ENCODE measurements at places on chromosomes 4 and X. TPM values are rescaled to one million over a fixed set of nuclear protein-coding genes. Genes with fewer than 3 reads are reported as not detected.

Gene ARHGAP24
- 3.6 TPM for polyA plus RNA-seq

Gene LRCH2
- polyA plus RNA-seq: 1.2 TPM

DNA sequence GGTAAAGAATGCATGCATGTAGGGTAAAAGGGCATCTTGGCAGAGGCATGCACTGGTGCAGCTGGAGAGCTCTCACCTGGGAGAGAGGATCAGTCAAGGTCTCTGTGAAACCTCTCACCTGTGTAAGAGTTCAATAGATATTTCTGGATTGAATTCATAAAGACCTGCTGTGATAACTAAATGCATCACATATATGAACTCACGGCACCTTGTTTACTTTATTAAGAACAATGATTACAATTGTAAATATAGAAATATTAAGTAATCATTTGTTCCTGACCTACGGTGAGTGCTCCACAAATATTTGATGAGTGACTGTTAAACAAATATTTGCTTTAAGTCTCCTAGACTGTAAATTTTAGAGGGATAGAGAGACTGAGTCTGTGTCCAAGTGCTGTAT is 85.9 kb upstream of the PAQR3 start:
- DNase-seq: no peak

DNA sequence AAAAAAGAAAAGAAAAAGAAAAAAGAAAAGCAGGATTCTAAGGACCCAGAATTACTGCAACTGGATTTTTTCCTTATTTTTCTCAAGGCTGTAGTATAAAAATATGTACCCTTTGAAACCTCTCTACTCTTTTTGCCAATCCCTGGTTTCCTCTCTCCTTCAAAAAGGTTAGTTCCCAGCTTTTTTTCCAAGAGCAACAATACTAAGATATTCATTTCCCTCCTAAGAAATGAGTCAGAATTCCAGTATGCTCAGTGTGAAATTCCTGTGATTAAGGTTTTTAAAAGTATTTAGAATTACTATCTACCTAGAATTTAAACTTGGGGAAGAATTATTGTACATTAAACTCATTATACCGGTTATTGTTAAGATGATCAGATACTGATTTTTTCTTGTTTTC is 22.0 kb downstream of the SMIM14 start:
- DNase-seq: no peak

- no peak for DNase-seq
Observed at GRCh38 chrX:14027511-14028019, 2.1 kb downstream of the GEMIN8 start.

GRCh38 chr4:114807759-114808404 is 209.3 kb downstream of the UGT8 start:
- no peak for DNase-seq

Gene GPR50
- not detected for polyA plus RNA-seq

Gene PCDH18
- 4.7 TPM for polyA plus RNA-seq

DNA sequence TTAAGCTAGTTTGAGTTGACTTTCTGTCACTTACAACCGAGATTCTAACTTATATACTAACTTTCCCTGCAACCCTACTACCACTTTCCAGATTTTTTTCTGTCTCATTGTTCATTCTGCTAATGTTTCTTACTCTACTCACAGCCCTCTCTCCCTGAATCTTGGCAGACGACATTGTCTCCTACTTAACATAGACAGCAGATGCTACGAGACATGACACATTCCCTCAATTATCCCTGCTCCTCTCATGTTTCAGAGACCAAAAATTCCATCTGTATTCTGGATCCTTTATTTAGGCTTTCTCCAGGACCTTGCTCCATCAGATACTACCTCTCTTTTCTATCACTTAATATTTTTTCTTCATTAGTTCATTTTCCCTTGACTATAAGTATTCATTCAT is 379.1 kb upstream of the TEX13C start:
- DNase-seq: no peak

DNA sequence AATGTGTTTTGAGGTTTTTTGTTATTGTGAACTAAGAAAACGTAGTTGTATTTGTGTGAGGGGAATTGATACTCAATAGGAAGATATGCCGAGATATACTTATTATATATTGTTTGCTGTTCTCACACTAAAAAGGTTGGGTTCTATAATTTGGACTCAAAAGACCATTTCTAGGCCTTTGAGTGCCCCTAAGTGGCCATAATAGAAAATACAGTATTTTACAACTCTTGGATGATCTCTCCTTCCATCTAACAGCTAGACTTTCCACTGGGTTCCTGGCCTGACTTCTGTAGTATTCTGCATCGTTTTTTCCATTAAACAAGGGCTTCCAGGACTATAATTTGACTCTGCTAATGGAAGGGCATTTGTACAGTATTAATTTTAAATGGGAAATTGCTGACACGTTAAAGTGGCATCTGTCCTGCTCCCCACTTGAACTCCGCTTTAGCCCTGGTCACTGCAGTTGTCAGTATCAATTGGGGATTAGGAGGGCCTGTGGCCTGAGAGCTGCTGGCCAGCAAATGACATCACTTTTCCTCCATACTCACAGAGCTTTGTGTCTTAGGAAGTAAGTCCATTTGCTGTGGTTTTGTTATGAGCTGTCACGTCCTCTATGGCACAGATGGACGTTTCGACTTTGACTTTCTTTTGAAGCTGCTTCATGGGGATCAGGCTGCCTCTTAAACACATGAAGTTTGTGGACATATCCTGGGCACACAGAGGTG is 176.9 kb downstream of the SLIT2 start:
- DNase-seq: no peak

DNA sequence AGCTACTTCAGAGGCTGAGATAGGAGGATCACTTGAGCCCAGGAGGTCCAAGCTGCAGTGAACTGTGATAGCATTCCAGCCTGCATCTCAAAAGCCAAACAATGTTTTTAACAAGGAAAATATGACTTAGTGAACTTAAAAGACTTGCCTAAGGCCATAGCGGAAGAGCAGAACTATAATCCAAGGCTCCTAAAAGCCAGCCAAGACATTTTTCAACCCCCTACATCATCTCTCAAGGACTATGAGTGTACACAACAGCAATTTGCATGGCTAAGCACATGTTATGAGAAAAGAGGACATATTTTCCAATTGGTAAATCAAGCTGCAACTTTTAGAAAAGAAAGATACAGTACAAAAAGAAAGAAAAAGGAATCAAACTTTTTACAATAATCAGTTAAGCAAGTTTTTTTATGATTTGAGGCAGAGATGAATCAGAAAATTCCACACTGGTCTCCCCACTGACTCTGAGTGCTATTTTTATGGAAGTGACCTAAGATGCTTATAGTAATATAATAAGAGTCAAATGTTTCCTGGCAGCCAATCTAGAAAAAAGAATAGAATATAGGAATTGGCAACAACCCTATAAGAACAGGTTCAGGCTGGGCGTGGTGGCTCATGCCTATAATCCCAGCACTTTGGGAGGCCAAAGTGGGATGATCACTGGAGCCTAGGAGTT is 9.8 kb upstream of the ACOT9 start:
- no peak for DNase-seq

DNA sequence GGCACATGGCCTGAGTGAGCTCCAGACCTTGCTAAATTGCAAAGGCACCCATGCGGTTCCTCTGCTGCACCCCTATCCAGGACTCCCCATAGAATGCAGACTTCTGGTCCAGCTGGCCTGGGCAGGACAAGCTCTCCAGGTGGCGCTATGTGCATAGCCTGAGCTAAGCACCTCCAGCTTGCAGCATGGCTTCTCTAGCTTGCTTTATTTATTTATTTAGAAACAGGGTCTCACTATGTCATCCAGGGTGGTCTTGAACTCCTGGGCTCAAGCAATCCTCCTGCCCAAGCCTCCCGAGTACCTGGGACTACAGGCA is 5.5 kb upstream of the WFS1 start:
- no peak for DNase-seq

DNA sequence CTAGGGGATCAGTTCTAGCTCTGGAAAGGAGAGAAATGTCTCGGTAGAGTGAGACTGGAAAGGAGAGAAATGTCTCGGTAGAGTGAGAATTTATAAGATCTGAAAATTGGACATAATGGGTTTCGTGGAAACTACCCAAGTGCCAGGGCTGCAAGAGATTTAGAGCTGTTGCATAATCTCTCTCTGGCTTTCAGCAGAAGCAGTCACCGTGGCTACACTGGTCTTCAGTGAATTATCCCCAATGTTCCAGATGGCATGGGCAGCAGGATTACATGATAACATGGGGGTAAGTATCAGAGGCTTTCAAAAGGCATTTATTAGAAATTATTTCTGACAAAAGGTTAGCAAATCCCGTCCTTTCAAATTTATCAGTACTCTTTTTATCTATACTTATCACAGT is 435.5 kb downstream of the NKX6-1 start:
- no peak for DNase-seq

DNA sequence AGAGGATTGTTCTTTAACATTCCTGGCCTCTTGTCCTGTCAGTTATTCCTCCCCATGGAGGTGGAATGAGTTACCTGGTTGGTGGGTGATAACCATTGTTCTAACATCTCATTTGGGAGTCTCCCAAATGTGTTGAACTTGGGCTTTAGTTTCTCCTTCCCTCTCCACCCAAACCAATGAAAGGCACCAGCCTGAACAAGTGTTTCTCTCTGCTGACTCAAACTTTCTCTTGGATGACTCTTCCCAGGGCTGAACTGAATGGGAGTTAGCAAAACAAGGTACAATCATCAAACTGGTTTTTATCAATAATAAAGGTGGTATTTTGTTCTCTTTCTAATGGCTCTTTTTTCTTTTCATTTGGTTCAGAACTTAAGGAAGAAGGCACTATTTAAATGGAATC is 2.7 kb downstream of the DYNLT3 start:
- no peak for DNase-seq

DNA sequence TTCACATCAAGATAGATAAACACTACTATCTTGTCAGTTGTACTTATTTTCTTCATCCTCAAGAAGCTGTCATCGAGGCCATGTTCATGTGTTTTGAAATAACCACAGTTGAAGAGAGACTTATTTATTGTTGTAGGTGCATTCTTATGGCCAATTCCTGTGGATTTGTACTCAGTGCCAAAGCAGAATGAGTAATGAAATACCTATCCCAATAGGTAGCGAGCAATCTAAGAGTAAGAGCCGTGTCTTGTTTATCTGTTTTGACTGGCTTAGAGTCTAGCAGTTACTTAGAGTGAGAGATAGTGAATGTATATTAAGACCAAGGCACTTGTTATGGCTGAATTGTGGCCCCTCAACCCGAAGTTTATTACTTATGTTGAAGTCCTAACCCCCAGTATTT is 631.0 kb upstream of the SPANXN1 start:
- no peak for DNase-seq

Gene PAGE2B
- not detected for polyA plus RNA-seq

Gene FAM50A
- polyA plus RNA-seq: 85.1 TPM

- no peak for DNase-seq
Observed at GRCh38 chr4:140189805-140190204, 35.8 kb upstream of the MAML3 start.

DNA sequence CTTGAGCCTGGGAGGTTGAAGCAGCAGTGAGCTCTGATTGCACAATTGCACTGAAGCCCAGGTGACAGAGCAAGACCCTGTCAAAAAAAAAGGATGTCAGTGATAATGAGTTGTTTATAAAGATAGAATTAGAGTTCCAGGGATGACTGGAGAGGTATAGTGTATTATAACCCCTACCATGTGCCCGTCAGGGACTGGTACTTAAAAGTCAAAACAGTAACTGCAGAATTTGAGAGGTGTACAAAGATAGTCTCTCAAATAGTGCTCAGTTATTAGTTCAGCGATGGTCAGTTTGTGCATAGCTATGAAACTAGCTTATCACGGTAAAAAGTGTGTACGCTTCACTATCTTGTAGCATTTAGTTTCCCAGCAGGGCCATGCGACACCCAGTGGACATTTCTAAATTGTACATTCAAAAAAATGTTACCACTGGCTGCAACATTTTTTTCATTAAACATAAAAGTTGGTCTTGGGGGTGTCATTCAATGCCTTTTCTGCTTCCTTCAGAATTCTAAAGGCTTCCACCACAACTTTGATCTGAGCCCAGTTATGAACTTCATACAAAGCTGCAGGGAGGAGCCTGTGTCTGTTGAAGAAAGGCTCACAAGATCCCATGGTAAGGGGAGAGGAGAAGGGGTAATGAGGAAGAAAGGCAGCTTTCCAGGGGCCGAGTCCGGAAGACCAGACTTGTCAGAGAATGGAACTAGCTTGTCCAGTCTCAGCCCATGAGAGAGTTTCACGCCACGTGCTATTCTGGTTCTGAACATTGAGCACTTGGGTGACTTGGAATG is 9.2 kb upstream of the GYG2 start:
- no peak for DNase-seq

Gene RENBP
- polyA plus RNA-seq: 15.0 TPM

- DNase-seq: no peak
Observed at GRCh38 chrX:104522386-104522785, 43.6 kb upstream of the IL1RAPL2 start.

- DNase-seq: peak; percentile 58
Observed at GRCh38 chr4:2722033-2722432, 34.1 kb downstream of the TNIP2 start.

Gene TMSB15A
- 0.93 TPM for polyA plus RNA-seq

GRCh38 chr4:69816236-69816635 is 43.7 kb downstream of the SULT1E1 start:
- DNase-seq: no peak

DNA sequence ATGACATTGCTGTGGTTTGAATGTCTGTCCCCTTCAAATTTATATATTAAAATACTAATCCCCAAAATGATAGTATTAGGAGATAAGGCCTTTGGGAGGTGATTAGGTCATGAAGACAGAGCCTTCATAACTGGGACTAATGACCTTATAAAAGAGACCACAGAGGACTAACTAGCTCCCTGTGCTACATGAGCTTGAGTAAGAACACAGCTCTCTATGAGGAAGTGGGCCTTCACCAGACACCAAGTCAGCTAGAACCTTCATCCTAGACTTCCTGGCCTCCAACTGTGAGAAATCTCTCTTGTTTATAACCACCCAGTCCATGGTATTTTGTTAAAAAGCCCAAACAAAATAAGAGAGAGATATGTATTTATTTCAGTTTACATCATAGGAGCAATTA is 242.2 kb upstream of the CTSO start:
- DNase-seq: no peak

GRCh38 chrX:79081895-79082512 is 62.5 kb upstream of the GPR174 start:
- DNase-seq: no peak

GRCh38 chr4:56654238-56654632 is 26.9 kb downstream of the HOPX start:
- no peak for DNase-seq

DNA sequence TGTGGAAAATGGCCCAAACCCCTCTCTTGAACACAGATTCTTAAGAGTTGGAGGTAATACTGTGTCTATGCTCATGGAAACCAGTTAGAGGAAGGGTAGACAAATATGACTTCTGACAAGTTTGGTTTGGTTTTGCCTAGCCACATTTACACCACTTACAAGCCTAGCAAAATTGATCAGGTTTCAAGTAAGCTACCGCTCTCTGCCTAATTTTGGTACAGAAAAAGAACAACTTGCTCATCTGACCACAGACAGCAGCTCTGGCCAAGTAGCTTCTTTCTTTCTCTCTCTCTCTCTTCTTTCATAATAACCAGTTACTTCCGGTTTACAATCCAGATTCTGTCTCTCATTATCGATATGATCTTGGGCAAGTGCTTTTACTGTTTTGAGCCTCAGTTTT is 260.0 kb downstream of the GLUD2 start:
- DNase-seq: no peak

Data from sigmoid colon (tissue), 7 donors.